Right kidney (tissue), 9 donors: ENCODE measurements at places on chromosomes 1 and 21.

GRCh38 chr1:187264995-187265602 lies 436.4 kb downstream of the PLA2G4A start:
- DNase-seq, result peak; percentile 4

DNA sequence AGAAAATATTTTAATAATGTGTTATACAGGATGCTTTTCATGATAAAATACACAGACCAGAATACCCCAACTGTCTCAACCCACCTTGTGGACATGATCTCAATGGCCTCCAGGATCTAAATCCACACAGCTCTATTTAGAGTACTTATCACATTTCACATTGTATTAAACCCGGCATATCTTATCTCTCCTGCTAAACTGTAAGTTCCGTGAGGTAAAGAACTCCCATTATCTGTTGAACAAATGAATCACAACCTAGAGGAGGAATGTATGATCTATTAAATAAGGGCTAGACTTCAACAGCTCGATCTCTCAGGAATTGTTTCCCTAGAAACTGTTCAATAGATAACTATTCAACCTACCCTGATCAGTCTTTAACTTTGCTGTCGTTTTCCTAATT lies 6.9 kb downstream of the ETV3 start:
- DNase-seq, result no peak

- DNase-seq, result no peak
These were observed 69.2 kb upstream of the ARTN start for GRCh38 chr1:43864111-43865045.

DNA sequence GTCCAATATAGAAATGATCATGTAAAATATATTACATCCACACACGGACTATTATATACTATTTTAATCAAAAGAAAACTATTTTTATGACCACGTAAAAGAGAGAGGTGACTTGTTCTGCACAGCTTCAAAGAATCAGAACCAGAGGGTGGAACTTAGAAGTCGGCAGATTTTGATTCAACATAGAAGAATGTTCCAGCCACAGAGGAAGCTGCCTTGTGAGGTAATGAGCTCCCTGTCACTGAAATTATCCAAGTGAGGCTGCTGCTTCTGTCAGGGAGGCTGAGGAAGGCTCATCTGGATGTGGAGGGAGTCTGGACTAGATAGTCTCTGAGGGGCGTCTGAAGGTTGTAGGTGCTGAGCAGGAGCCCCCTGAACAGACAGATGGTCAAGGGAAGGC lies 2.7 kb downstream of the PLEKHA6 start:
- DNase-seq, result no peak

GRCh38 chr1:44786138-44786840 lies 1.7 kb downstream of the BEST4 start:
- peak; percentile 89 for DNase-seq

GRCh38 chr1:227353186-227353585 lies 34.9 kb upstream of the CDC42BPA start:
- DNase-seq, result no peak

DNA sequence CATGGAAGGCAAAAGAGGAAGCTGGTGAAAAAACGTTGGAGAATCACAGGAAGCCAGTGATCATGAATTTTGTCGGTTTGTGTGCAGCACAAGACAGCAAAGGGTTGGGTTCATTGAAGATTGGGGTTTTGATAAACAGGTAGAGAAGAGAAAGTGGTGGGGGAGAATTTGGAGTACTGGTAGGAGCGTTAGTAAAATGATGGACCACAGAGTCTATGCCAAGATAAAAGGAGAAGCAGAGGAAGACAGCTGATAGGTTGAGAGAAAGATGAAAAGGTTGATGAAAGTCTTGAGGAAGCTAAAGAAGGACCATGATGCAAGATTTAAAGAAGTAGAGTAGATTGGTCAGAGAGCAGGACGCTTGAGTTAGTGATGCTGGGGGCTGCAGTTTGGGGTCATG lies 156.8 kb upstream of the POU3F1 start:
- no peak for DNase-seq

GRCh38 chr1:211326528-211327345 lies at the start of gene TRAF5:
TSS of gene TRAF5 (plus strand) at chr1:211326833. CDS start at chr1:211353240, 26,407 bp downstream.
- DNase-seq, result peak; percentile 80

DNA sequence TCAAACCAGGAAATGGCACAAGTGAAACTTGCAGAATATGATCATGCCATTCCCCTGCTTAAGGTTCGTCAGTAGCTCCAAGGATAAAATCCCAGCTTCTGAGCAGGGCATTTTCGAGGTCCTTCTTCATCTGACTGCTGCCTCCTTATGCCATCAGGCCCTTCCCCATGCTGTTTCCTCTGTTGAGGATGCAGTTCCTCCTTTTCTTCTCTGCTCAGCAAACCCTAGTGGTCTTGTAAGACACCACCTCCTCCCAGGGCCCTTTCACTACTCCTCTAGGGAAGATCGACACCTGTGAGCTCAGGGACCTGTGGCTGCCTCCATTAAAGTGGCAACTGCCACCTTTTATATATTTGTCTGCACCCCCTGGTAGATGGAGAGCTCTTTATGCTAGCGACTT lies 62.1 kb upstream of the JUN start:
- DNase-seq, result no peak

DNA sequence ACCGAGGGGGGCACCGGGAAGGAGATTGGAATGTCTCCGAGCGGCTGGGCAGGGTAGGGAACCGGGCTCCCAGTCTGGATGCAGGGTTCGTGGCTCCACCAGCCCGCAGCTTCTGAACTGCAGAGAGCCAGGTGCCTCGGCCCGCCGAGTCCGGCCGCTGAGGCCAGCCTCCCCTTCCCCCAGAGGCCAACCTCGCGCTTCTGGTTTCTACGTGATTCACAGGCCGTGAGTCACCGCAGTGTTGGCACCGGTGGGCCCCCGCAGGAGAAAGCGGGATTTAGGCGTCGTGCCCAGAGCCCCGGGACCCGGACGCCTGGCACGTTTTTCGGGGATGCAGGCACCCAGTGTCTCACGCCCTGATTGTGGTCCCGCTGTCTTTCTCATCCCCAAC lies 458 bp downstream of the CRABP2 start:
- peak; percentile 66 for DNase-seq

DNA sequence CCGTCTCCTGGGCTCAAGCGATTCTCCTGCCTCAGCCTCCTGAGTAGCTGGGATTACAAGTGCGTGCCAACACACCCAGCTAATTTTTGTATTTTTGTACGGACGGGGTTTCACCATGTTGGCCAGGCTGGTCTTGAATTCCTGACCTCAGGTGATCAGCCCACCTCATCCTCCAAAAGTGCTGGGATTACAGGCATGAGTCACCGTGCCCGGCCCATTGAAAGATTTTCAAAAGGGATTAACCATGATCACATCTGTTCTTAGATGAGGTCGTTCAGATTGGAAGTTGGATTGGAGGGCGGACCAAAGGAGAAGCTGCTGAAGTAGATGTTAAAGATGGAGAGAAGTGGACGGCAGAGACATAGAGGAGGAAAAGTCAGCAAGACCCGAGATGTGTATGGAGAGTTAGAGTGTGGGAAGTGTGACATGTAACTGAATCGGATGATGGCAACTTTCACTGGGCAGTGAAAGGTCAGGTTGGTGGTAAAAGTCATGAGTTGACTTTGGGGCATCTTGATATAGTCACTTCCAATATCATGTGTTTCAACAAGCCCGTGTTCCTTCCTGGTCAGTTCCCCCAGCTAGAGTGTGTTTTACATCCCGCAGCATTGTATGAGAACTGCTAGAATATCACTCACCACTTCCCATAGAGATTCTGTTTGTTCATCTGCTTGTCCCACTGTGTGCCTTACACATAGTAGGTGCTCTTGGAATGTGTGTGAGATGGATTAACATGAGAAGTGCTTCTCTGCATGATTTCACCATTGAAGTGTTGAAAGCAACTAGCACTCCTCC lies 54.4 kb upstream of the TINAGL1 start:
- no peak for DNase-seq

- no peak for DNase-seq
These were observed 88.2 kb upstream of the AKT3 start for GRCh38 chr1:243938208-243938607.

- no peak for DNase-seq
These were observed 10.1 kb downstream of the ENTREP3 start for GRCh38 chr1:155245163-155245524.

- DNase-seq, result no peak
These were observed 14.3 kb upstream of the KRTAP19-8 start for GRCh38 chr21:31052489-31053142.

GRCh38 chr1:41758904-41759548 lies 159.7 kb downstream of the HIVEP3 start:
- no peak for DNase-seq

DNA sequence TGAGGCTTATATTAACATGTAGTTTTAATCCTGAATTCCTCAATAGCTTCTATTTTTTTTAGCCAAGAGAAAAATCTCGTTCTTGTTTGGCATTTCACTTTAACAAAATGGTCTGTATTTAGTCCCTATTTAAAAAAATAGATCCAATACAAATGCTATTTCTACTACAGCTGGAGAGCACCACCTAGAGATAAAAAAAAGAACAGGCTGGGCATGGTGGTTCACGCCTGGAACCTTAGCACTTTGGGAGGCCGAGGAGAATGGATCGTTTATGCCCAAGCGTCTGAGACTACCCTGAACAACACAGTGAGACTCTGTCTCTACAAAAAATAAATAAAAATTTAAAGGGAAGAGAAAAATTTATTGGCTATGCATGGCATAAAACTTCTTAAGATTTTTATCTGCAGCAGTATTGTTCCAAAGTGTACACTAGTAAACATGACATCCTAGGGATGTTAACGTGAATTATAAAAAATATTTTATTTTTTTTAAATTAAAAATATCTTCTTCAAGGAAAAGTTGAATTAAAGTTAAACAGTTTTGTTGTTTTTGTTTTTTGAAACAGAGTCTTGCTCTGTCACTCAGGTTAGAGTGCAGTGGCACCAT lies 4.4 kb downstream of the ST7L start:
- DNase-seq, result no peak

DNA sequence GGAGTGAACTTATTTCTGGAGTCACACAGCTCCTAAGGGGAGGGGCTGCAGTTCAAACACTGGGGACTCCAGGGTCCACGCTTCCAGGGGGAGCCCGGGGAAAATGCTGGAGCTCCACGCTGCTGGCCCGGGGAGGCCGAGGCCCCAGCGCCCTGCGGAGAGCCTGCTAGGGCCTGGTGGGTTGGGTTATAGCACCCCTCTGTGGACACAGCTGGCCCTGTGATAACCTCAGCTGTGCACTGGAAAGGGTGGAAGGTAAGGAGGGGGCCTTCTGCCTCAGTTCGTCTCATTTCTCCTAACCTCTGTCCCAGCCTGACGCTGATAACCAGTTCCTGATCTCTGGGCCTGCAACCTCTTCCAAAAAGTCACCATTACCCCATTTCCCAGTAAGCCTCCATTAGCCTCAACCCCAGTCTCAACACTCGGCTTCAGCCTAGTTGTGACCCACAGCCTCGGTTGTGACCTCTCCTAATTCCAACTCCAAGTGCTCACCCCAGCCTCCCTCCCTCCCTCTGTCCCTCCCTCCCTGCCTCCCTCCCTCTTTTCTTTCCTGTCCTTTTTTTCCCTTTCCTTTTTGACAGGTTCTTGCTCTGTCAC lies 7.1 kb downstream of the NBL1 start:
- DNase-seq, result no peak

DNA sequence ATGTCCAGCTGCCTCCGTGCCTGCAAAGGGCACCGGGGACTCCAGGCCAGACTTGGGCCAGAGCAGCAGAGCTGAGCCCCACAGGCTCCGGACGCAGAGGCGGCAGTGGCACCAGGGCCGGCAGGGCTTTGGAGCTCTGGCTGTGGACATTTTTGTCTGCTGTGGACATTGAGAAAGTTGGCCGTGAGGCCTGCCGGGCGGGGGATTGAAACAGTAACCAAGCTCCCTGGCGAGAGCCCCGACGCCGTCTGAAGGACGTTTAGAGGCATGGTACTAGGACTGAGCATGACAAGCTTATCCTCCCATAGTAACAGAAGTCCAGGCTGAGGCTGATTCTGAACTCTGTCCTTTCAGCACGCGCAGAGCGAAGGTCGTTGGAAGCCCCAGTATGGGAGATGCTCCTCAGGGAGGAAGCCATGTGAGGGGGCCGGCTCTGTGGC lies 323.8 kb downstream of the AMY1C start:
- no peak for DNase-seq

DNA sequence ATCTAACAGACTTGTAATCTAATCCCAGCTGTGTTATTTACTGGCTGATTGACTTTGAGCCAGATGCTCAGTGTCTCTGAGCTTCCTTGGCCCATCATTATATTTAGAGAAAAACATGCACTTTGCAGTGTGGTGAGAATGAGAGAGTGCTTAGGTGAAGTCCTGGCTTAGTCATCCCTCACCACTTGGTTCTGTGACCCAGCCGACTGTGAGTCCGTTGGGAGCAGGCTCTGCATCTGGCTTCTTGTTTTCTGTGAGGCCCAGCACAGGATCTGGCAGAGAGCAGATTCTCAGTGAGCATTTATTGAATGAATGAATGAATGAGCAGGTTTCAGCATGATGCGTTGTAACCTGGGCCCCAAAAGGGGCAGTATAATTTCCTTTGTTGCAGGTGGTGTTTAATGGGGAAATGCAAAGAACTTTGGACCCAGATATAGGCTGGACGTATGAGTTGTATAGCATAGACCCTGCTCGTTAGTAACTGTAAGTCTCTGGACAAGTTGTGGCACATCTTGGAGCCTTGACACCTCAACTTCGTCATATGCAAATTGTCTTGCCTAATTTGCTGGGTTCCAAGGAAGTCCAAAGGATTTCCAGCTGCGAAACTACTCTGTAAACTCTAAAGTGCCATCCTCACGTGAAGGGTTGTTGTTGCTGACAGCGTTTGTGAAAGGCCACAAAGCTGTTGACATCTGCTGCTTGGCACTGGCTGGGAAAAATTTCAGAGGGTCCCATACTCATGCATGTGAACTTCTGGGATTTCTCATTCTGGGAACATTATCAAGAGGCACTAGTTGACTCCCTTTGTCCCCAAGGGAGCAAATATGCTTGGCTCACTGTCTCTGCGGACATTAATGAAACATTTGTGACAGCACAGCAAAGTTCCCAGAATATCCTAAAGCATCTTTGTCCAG lies 138.8 kb upstream of the USP24 start:
- DNase-seq, result no peak

DNA sequence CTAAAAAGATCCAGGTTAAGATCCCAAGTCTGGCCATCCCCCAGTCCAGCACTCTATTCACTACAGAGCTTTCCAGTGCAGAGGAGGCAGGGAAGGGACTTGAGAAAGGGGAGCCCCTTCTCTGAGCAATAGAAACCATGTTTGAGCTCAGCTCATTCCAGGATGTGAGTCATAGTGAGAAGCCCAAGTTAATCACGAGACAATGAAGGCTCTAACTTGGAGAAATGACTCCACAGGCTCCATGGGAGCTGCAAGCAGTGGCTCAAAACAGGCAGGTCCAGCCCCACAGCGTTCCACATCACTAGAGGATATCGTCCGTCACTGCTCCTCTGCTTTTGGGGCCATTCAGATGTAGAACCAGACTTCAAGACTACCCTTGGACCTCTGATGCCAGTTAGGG lies 59.1 kb downstream of the CAMK2N1 start:
- DNase-seq, result no peak

- no peak for DNase-seq
These were observed 35.1 kb upstream of the GRIK3 start for GRCh38 chr1:37069406-37069805.

DNA sequence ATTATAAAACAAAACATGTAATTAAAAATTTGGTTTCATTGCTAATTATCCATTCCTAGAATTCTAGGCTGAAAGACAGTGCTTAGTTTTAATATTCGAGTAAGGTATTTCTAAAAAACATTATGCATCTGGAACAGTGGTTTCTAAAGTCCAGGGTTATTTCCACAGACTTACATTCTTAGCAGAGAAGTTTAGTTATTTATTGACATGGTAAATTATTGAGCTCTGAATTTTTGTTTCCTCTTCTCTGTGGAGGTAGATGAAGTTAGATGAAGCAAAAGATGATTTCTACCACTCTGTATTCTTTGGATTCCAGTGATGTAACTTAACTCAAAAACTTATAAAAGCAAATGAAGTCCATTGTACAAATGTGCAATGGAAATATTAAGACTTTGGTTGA lies 709.4 kb downstream of the MRPL39 start:
- no peak for DNase-seq
